ENCODE measurements at places on chromosomes 1 and 21. TPM values are rescaled to one million over a fixed set of nuclear protein-coding genes. Genes with fewer than 3 reads are reported as not detected.

Gene PDXK
- total RNA-seq: 23.6 TPM

Gene HES4
- 23.3 TPM for total RNA-seq

Gene PKP1
- under 0.01 TPM for total RNA-seq

Gene ADAM30
- not detected for total RNA-seq

Gene CFHR5
- not detected for total RNA-seq

Gene POLR3GL
- 14.9 TPM for total RNA-seq

Gene CFAP74
- not detected for total RNA-seq

Gene GALNT2
- total RNA-seq: 35.7 TPM

Gene ARTN
- not detected for total RNA-seq

Measured in lung microvascular endothelial cell (primary cell).